AG20443 (cell line): ENCODE measurements at places on chromosomes 6 and 20.

GRCh38 chr20:36153736-36154699, 522 bp upstream of the EPB41L1 start:
- peak; percentile 96 for DNase-seq

DNA sequence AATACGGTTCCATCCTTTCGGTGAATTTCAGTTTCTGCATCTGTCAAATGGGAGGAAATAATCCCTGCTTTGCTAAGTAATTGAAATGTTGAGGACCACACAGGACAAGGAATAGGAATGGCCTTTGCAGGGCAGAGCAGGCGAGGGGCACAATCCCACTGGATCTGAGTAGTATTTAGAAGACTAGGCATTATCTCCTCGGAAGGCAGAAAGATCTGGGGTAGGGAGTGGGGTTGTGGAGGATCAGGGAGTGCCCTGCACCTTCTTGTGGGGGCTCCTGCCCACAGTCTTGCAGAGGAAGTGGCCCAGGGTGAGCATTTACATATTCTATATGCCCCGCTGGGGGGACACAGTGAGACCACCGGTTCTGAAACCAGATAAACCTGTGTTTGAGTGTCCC, 87.1 kb upstream of the SIRPA start:
- no peak for DNase-seq

DNA sequence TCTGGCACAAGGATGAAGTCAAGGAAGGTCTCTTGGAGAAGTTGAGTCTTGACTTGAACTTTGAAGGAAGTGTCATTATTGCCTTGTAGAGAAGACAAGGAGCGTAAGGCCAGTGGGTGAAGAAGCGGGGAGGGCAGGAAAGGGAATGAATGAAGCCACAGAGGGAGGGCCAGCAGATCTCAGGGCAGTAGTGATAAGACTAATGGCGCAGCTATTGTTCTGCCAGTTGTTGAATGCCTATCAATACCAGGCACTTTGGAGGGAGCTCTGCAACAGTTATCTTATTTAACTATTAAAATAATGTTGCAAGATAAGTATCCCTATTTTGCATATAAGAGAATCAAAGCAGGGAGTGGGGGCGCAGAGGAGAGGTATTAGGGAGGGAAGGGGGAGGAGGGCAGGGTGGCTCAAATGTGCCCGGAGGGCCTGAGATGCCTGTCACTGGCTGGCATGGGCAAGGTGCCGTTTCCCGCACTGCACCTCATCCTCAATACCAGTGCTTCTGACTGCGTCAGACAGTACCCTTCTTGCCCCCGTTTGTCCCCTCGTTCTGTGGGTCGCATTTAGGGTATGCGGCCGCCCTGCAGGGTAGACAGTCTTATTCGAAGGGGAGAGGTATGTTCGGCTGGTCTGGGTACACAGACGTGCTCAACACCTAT, 109.8 kb downstream of the ZDHHC14 start:
- no peak for DNase-seq

- no peak for DNase-seq
Observed at GRCh38 chr20:58551631-58552030, 36.4 kb upstream of the APCDD1L start.

DNA sequence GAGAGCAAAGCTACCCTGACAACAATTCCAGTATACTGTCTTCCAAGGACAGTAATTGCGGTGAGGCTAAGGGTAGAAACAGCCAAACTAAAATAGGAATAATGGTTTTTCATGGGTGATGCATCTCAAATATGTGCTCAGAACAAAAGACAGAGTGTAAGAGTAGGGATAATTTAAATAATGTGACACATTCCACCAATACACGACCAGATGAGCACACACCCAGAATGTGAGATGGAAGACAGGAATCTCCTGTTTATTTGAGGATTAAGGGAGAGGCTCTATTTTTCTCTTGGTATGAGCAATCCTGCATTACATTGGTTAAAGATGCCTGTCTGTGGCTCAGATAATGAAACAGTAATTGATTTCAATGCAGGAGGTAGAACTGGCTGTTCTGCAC, 292.9 kb upstream of the ZFP64 start:
- peak; percentile 79 for DNase-seq
